ENCODE measurements at places on chromosomes 16 and 17.

DNA sequence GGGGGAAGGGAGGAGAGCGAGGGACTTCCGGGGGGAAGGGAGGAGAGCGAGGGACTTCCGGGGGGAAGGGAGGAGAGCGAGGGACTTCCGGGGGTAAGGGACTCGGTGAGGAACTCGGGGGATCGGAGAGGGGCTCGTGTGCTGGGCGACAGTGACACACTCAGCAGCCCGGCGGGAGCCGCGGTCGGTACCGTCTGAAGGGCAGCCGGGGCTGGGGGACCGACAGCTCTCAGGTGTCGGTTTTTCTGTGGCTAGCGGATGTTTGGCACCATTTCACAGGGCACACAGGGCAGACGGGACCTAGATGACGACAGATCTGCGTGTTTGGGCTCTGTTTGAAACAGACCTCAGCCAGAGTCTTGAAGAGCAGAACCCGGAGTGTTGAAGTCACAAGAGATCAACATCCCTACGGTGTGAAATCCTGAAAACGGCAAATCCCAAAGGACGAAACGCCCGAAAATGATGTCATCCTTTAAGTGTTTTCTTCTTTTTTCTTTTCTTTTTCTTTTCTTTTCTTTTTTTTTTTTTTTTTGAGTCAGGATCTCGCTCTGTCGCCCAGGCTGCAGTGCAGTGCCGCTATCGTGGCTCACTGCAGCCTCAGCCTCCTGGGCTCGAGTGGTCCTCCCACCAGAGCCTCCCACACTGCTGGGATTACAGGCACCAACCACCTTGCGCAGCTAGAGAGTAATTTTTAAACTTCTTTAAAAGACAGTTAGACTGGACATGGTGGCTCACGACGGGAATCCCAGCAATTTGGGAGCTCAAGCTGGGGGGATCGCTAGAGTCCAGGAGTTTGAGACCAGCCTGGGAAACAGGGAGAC lies 23.9 kb downstream of the ZNF778 start:
- DNase-seq, result peak; percentile 71

DNA sequence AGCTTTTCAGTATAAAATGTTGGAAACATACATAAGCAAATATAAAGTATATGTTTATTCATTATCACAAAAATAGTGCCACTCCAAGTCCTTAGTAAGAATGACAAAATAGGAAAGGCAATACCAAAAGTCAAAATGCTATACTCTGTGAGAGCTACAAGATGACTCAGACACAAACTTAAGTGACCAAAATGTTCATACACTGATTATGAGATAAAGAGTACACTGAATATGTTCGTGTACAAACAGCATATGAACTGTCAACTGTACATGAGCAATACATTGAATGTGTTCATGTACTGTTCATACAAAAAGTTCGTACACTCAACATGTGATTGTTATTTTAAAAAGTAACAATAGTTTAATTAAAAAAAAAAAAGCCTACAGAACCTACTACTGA lies 103.3 kb downstream of the CA4 start:
- no peak for DNase-seq

- no peak for DNase-seq
Measured at GRCh38 chr16:88919936-88920335, 53.5 kb upstream of the PABPN1L start.

DNA sequence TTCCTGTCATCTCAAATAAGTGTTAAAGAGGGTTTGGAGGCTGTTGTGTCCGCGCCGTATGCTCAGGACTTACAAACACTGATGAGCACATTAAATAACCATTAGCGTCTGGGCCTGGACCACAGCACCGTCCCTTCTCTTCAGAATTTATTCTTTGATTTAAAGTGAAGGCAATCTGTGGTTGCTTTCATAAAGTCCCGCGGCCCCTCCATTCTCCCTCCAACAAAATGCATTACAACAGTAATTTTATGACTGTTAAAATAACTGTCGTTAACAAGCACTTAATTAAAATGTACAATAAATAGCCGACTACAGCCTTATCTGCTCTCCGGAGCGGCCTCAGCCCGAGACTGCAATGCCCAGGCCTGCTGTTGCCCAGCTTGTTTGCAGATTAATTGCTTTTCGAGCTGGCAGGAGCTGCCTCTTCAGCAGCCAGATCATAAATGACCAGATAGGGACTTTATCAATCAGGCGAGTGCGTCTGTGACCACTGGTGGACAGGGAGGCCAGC lies 30.6 kb upstream of the IRX3 start:
- DNase-seq, result no peak

- no peak for DNase-seq
Measured at GRCh38 chr16:10741844-10742243, 1.8 kb upstream of the NUBP1 start.

DNA sequence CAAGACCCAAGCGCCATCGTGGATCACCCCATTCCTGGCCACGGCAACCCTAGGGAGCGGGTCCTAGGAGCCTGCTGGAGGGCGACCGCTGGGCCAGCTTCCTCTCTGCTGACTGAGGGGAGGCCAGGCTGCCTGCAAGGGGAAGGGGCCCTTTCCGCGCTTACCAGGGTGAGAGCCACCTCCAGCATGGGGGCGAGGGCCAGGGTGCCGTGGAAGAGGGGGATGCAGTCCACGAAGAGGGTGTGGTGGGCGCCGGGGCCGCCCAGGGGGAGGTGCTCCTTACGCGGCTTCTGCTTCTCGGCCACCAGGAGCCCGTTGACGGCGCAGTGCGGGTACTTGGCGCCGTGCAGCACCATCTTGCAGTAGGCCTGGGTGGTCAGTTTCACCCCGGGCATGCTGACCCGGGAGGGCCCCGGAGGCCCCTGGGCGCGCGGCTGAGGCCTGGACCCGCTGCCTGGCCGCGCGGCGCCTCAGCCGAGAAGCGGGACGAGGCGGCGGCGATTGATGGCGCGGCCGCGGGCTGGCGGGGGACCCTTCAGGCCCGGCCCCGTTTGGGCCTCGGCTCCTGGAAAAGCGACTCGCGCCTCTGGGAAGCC lies 345 bp downstream of the EMC8 start:
- DNase-seq, result no peak

- DNase-seq, result no peak
Measured at GRCh38 chr16:49510654-49511305, 137.2 kb downstream of the C16orf78 start.

GRCh38 chr16:65284626-65285025 lies 162.8 kb upstream of the CDH11 start:
- DNase-seq, result no peak

- peak; percentile 48 for DNase-seq
Measured at GRCh38 chr17:45172541-45173286, 11.0 kb downstream of the HEXIM2 start.

- no peak for DNase-seq
Measured at GRCh38 chr16:58128181-58128631, 975 bp downstream of the CFAP20 start.

DNA sequence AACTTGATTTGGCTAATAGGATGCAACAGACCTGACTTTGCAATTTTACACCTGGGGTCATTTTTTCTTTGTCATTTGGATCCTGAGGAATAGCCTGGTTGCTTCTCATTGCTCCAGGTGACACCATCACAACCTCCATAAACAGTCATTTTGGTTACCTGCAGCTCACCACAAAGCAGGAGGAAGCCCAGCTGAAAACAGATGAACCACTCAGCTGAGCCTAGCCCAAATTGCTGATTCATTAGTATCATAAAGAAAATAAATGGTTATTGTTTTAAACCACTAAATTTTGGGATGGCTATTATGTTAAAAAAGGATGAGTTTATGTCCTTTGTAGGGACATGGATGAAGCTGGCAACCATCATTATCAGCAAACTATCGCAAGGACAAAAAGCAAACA lies 841.0 kb upstream of the EEF2KMT start:
- no peak for DNase-seq

- DNase-seq, result no peak
Measured at GRCh38 chr17:17084317-17084835, 42.1 kb downstream of the MPRIP start.

GRCh38 chr16:67050796-67051195 lies 21.8 kb downstream of the CBFB start:
- no peak for DNase-seq

GRCh38 chr17:35708149-35708548 lies 23.3 kb upstream of the RASL10B start:
- DNase-seq, result no peak

DNA sequence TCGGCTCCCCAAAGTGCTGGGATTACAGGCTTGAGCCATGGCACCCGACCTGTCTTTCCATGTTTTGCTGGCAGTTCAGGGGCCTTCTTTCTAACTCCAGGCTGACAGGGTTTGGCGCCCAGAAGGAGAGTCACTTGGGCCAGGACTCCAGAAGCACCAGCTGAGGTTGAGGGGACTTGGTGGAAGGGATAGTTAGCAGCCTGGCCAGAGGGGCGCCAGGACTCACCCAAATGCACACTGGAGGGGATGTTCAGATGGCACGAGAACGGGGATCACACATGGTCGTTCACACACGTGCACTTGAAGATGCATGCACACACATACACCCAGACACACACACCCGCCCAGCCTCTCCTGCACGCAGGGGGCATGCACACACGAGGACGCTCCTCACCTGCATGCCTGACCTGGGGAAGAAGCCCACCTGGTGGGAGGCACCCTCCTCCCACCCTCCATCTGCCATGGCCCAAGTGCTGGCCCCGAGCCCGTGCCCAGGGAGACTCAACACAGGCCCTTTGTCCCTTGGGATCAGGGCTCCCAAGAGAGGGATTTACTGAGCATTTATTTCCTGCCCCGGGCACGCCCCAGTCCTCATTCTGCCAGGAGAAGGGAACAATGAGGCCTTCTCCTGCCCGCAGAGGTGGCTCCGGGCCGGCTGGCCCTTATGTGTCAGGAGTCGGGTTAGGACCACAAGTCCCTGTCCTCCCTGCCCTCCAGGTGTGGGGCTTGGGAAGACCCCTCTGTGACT lies 2.3 kb upstream of the PRSS21 start:
- DNase-seq, result no peak

DNA sequence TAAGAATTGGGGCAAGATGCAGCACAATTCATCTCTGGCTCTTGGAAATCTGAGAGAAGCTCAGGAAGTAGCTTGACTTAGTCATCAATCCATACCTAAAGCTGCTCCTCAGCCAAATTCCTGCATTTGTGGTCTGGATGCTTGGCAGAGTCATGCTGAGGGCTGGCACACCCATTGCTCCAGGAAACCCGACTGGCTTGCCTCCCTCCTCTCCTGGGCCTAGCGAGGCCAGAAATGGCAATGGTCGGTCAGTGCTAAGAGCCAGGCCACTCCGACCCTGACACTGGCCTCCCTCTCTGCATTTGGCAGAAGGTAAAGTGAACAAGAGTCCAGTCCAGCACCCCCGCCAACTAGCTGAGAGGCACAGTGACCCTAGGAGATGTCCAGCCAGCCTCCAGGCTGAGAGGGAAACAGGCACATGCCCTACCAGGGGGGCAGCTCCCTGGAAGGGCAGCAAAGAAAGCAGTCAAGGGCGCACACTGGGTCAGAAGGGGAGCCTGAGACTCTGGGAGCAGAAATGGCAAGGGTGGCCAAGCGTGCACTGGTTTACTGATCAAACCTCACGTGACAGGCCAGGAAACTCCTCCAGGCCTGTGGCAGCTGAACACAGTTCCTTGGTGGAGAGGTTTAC lies 10.0 kb downstream of the POLDIP2 start:
- no peak for DNase-seq

- DNase-seq, result no peak
Measured at GRCh38 chr16:76676356-76676755, 399.2 kb downstream of the CNTNAP4 start.

DNA sequence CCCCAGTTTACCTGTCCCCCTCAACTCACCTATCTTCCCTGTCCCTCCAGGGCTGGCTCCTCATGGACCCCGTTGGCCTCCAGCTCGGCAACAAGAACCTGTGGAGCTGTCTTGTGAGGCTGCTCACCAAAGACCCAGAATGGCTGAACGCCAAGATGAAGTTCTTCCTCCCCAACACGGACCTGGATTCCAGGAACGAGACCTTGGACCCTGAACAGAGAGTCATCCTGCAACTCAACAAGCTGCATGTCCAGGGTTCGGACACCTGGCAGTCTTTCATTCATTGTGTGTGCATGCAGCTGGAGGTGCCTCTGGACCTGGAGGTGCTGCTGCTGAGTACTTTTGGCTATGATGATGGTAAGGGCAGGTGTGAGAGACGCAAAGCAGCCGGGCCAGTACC lies 31.3 kb downstream of the NLRC5 start:
- no peak for DNase-seq

GRCh38 chr17:49881054-49881402 lies 33.2 kb upstream of the TAC4 start:
- no peak for DNase-seq
